Fibroblast of the aortic adventitia (primary cell): ENCODE measurements at places on chromosomes 1 and 21.

- peak; percentile 98 for DNase-seq
These were observed 7.2 kb downstream of the TUFT1 start for GRCh38 chr1:151547119-151547899.

DNA sequence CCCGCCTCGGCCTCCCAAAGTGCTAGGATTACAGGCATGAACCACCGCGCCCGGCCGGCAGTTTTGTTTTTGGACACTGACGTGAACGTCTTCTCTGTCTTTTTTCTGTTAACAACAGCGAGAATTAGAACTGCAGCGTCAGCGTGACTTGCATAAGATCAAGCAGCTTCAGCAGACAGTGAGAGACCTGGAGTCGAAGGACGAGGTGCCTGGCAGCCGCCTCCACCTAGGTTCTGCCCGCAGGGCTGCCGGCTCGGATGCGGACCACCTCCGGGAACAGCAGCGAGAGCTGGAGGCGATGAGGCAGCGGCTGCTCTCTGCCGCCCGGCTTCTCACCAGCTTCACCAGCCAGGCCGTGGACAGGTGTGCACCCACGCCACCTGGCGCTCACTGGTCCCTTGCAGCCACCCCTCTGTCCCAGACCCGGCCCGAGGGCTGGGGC lies 22.9 kb upstream of the DIP2A start:
- no peak for DNase-seq

DNA sequence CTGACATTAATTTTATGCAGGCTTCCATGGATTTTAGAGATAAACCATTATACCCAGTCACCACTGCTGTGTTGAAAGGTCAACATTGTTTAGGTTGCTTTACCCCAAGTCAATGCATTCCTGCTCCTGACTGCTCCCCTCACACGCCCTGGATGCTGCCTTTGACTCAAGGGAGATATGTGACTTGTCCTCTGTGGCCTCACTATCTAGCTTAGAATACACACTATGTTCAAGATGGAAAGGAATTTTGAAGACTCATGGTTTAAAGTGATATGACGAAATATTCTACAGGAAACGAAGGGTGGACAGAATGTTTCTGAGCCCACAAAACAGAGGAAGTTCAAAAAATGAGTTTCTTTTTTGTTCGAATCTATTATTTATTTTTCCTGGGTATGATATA lies 170.4 kb upstream of the NR5A2 start:
- peak; percentile 34 for DNase-seq

- no peak for DNase-seq
These were observed 579 bp downstream of the PTCH2 start for GRCh38 chr1:44842486-44842861.

DNA sequence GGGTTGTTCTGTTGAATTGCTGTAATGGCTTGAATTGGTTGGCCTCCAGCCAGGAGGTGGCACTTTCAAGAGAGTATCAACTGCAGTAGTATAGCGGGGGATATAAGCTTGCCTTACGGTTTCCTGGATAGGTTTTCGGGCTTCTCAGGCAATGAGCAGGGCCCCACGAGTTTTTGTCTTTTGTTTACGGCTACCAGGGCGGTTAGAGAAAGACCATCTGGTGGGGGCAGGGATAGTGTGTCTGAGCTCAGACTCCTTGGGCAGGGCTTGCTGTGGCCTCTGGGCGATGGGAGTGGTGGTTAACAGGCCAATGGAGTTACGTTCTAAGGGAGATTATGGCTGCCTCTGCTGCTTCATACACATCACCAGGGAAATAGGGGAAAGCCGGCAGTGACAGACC lies 62.8 kb downstream of the DTL start:
- DNase-seq = no peak

DNA sequence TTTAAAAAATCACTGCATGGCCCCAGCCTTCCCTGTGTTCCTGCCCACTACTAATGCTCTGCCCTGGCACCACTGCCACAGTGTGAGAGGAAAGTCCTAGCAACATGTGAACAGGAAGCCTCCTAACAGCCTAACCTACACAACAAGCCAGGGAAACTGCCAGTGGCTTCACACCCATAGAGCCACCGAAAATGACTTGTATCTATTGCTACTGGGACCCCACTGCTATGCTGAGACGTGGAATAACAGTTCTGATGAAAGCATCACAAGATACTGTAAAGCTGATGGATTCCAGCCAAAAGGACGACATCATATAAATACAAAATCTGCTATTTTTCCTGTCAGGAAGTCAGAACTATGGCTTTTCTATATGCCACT lies 74.9 kb downstream of the JAK1 start:
- DNase-seq = peak; percentile 38

DNA sequence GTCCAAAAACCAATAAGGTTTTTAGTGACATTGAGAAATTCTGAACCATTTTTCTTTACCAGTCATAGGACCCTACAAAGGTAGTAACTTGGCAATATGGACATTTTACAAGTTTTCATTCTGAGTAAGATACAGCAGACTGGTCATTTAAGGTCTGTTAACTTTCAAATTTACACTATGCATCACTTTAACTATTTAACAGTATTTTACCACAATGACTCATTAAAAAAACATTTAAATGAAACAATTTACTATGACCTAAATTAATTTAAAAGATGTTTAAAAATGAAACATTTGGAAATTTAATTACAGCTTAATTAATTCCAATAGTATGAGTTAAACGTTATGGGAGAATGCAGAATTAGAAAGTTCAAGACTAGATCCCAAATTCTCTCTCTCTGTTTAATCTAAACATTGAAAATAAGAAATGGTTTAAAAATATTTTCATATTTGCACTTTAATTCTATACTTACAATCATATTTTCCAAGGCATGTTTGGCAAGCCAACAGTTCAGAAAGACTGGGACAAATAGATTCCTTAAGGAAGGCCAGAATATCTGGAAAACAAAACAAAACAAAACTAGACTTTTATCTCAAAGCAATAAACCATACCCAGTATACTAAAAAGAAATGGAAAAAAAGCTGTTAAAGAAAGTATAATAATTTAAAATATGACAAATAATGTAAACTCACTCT lies 140.9 kb downstream of the KCNT2 start:
- no peak for DNase-seq

GRCh38 chr1:240344918-240345317 lies 253.2 kb downstream of the FMN2 start:
- DNase-seq = peak; percentile 44

GRCh38 chr1:23611601-23612327 lies 52.5 kb upstream of the ID3 start:
- no peak for DNase-seq

- DNase-seq = no peak
These were observed 72.9 kb downstream of the SCMH1 start for GRCh38 chr1:41169066-41169798.

GRCh38 chr1:12282142-12282541 lies 52.3 kb downstream of the VPS13D start:
- no peak for DNase-seq

GRCh38 chr1:109963864-109964263 lies 20.7 kb upstream of the AHCYL1 start:
- peak; percentile 57 for DNase-seq

- peak; percentile 48 for DNase-seq
These were observed 14.8 kb downstream of the ALX3 start for GRCh38 chr1:110055493-110056284.

GRCh38 chr1:17635811-17636210 lies 96.3 kb downstream of the ARHGEF10L start:
- no peak for DNase-seq

DNA sequence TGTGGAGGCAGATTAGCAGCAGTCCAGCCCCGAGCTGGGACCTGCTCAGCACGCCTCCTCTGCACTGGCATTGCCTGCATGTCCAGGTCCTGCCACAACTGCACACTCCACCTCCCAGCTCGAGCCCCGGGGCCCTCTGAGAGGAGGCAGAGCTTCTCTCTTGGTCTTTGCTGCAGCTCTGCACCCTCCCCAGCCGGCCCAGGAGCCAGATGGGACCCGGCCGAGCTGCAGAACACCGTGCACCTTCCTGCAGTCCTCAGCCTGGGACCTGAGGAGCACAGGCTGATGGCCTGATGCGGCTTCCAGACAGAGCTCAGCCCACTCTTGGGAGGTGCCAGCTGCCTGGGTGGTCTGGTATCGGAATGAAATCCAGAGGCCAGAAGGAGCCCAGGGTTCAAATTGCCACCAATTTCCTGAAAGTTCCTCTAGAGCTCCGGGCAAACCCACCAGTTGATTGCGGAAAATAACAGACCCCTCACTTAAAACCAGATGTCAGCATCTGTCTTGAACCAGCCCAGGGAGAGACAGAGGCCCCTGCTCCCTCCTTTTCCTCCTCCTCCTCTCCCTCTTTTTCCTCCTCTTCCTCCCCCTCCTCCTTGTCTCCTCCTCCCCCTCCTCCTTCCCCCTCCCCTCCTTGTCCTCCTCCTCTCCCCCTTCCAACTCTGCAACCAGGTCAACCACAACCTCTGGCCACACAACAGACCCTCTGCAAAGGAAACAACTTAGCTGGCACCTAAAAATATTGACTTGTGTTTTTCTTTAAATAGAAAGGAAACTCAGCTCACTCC lies 10.6 kb upstream of the SPSB1 start:
- DNase-seq = no peak

DNA sequence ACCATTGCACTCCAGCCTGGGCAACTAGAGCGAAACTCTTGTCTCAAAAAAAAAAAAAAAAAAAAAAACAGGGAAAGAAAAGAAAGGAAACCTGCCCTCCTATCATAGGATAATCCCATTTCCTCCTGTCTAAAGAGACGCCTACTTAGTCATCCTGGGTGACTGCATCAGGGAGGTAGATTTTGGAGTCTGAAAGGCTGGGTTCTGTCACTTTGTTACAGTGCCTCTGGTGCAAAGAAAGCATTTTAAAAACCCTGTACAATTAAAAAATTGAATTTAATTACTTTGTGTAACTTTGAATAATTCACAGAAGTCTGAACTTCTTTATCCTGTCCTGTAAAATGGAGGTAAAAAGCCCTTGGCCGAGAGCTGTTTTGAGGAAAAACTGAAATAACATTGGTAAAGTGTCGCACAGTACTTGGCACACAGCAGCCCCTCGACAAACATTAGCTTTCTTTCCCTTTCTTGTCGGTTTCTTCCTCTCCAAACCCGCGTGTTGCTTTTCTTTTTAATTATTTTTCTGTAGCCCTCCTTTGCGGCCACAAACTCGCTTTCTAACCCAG lies 657 bp upstream of the HDAC1 start:
- DNase-seq = peak; percentile 44

- no peak for DNase-seq
These were observed 115.3 kb upstream of the IFFO2 start for GRCh38 chr1:19071674-19072281.

DNA sequence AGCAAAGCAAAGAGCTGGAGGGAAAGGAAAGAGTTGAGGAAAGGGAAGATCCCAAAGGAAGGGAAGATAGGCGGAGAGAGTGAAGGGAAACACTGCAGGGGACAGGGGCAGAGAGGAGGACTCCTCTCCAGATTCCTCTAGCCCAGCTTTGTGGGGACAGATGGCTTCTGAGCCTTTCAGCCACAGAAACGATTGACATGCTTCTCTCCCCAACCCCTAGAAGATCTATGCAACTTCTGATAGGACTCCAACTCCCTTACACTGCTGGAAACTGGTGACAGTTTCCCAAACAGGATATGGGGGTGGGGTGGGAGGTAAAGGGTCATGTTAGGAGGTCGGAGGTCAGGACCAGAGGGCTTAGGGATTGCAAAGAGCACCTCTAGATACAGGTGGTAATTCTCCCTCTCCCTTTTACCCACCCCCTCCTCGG lies 6.5 kb downstream of the MEX3A start:
- no peak for DNase-seq

GRCh38 chr1:237851210-237851845 lies 39.4 kb downstream of the ZP4 start:
- peak; percentile 31 for DNase-seq

DNA sequence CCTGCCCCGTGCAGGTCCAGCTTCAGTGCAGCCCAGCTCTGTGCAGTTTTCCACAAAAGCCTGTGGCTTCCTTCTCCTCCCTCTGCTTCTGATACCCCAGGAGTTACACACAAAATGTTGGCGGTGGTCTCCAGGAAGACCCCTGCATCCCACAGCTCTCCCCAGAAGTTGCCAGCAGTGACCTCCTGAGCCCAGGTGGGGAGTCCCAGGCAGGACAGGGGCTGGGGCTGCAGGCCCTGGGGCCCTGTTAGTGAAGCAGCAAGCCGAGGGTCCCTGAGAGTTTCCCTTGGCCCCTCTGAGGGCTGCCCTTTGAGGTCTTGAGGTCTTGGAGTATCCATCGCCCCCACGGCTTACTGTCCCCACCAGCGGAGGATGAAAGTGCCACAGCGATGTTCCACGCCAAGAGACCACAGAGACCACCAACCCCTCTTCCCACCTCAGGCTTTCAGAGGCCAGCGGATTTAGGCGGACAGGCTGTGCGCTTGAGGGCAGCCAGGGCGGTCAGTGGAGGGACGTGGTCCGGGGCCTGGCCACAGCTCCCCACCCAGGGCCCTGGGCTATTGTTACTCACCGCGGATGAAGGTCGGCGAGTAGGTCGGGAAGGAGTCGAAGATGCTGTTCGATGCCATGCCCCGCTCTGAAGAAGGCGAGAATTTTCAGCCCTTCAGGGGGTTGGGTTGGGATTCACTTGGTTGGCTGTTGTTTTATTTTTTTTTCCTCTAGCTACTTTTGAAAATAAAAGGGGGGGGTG lies 34.0 kb upstream of the RUNX3 start:
- no peak for DNase-seq

GRCh38 chr1:30733493-30733892 lies 10.1 kb upstream of the MATN1 start:
- no peak for DNase-seq

- DNase-seq = no peak
These were observed 229.3 kb downstream of the USH2A start for GRCh38 chr1:216193839-216194443.

DNA sequence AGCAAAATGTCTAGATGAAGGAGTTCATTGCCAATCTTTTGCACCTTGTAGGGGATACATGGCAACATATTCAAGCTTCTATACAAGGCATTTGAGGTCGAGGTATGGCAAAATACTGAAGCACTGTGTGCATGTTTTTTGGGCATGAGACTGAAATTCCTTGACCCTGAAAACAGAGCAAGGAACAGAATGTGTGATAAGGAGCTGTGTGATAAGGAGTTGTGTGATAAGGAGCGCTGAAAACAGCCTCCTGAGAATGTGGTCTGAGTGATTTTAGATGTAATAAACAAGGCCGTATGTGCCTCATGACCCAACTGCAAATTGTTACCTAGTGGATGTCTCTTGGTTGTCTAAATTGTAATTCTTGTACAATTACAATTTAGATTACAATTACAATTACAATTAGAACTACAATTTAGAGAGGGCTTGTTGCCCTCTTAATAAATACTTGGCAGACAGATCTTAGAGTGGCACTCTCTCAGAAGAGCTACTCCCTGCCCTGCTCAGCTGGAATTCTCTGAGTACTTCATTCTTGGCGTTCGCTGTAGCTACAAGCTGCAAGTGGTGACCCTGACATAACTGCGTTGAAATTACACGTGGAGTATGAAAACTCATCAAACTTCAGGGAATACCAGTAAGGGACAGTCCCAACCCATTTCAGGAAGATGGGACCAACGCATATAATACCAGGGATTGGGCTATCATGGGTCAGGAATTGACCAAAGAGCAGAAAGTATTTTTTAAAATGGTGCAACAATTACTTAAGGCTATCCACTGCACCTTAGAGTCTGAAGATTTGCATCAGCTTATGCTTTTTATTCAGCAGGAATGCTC lies 20.0 kb upstream of the ITLN1 start:
- peak; percentile 46 for DNase-seq

- DNase-seq = no peak
These were observed 9.8 kb downstream of the NPR1 start for GRCh38 chr1:153688276-153688675.

- DNase-seq = no peak
These were observed 61.1 kb upstream of the SMYD2 start for GRCh38 chr1:214219902-214220301.
